ENCODE measurements at places on chromosomes 7 and 10.
A peak's percentile ranks its signal among the peaks of the same experiment; 100 is the strongest.

DNA sequence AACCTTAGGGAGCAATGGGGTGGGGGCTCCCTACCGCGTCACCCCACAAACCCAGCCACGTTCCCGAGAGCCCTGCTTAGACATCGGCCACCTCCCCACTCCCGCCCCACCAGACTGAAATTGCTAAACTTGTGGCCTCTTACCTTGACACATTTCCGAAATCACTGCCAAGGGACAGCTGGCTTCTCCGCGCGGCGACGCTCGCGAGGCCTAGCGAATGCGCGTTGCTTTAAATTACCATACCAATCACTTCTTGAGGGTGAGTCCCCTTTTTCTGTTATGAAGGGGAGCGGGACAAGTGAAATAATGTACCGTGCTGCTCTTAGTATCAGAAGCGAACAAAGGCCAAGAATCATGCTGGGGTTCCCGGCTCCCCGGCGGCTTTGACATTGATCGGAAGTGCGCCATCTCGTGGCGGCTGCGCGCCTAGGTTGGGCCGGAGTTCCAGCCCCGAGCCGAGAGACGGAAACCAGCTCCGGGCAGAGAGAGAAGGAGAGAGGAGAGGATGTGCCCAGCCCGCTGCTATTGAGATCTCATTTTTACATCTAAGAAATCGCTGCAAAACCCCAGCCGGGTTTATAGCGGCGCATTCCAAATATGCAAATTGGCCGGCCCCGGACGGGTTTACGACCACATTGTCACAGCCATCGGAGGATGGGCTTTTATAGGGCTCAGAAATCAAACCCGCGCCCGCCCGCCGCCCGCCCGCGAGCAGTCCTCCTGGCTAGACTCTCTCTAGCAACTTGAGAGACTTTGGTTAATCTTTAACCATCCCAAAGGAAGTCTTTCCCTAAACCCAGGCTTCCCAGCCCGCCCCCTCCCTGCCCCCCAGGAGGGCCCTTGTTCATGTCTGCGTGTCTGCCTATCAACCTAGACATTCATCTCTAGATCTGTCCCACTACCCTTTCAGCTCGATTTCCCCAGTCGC lies 5.3 kb downstream of the HOXA11 start:
- DNase-seq: peak; percentile 26

DNA sequence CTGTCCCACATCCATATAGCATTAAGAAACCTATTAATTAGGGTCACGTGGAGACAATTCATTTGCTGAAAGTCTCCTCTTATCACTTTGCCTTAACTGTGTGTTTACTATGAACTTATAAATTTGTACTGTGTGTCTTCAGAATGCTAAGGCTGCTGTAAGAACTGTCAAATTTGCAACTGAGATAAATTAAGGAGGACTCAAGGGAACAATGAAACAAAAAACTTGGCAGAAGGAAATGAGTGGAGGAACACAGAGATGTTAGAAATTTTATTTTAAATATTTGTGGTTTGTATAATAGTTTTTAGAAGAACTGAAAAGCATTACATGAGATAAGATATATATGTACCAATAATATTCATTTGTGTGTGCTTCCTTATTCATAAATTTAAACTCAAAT lies 1005.3 kb upstream of the SORCS1 start:
- DNase-seq: no peak

DNA sequence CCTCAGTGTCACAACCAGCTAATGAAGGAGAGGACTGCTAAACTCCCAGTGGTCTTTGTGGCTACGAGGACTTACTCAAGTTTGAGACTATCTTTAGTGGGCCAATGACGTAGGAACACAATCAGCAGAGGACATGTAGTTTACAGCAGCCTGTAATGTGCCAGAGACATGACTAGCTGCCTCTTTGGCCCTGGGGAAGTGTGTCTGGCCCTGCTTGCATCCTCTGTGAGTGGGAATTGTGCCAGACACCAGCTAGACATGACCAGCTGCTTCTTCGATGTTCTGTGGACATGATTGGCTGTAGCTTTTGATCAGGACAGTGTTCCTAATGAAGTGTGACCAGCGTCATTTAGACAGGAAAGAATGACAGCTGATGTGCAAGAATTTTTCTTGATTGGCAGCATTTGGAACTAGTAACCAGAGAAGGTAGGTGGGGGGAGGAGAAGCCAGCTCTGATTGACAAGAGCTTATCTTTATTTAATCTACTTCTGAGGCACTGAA lies 141.7 kb downstream of the AUTS2 start:
- no peak for DNase-seq

DNA sequence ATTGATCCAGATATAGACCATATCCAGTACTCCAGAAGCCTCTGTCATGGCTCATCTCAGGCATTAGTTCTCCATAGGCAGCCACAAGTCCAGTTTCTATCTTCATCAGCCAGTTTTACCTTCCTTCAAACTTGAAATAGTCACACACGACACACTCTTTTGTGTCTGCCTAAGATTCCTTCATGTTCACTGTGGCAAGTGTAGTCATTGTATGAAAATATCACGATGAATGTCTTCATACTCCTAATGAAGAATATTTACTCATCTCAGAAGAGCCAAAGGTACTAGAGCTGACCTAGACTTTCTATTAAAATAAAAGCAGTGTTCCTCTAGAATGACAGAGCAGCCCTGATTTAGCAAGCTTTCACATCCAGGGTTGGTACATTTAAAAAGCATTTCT lies 230.7 kb downstream of the SNX13 start:
- DNase-seq: no peak

GRCh38 chr7:143372070-143372469 lies 9.1 kb upstream of the ZYX start:
- no peak for DNase-seq

- no peak for DNase-seq
These were observed 161.8 kb upstream of the CACNA2D1 start for GRCh38 chr7:82605247-82605864.

DNA sequence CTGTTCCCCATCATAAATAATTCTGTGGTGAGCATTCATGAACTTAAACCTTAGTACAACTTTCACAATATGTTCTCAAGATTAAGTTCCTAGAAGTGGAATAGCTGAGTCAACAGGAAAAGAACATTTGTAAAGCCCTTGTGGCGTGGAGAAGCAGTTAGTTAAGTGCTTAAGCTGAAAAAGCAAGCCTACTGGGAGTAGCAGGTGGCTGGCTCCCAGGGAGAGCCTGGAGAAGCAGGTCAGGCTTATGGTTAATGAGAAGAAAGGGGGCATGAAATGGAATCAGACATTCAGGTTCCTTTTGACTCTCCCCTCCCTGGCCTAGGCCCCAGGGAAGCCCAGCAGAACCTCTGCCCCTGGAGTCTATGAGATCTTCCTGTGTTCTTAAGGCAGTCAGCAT lies 35.3 kb downstream of the VSTM4 start:
- no peak for DNase-seq

GRCh38 chr10:132586739-132587138 lies 49.2 kb downstream of the INPP5A start:
- no peak for DNase-seq

DNA sequence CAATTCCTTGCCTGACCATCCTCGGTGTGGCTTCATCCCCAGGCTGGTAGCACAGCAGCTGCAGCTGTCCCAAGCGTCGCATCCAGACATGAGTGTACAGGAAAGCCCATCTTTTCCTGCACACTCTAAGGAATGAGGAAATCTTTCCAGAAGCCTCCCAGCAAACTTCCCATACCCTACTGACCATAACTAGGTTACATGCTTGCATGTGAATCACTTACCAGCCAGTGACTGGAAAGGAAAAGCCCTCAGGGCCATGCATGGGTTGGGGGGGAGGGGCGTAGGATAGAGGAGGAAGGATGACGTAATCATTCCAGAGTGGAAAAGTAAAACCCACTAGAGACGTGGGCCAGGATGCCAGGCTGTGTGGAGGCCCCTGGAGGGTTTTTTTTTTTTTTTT lies 18.9 kb upstream of the ZNF212 start:
- DNase-seq: no peak

GRCh38 chr10:61166065-61166464 lies 222.1 kb upstream of the RHOBTB1 start:
- DNase-seq: no peak

GRCh38 chr10:12308057-12308456 lies 41.3 kb upstream of the CAMK1D start:
- no peak for DNase-seq

DNA sequence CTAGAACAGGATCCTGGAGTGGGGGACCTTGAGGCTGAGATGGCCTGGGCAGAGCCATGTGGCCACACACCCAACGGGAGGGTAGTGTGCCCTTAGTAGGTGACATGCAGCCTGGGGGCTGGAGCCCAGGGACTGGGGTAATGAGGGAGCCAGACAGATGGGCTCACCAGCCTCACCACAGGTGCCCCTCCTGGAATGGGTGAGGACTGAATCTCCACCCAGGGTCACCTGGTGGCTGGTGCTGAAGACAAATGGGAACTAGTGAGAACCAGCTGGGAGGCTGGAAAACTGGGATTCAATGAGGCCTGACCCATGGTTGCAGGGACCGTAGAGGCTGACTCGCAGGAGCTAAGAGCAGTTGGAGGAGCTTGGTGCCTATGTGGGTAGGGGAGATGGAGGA lies 6.1 kb downstream of the ZP3 start:
- DNase-seq: no peak

DNA sequence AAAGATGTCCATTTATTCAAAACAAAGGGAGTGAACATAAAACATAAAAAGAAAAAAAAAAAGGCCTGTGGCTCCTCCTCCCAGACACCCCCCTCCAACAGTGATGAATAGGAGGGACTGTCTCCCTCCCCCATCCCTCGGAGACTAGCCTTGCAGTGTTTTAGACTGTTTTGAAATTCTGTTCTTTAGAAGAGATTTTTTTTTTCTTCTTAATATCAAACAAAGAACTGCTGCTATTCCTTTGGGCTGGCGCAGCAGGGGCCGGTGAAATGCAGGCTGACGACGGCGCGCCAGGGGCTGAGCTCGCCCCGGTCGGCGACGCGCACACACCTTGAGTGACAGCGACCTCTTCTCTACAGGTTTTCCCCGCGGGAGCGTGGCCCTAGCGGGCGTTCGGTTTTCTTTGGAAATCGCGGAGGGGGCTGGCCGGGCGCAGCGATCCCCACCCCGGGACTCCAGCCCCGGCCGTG lies at the start of gene LANCL2:
TSS of gene LANCL2 (plus strand) at position 133 of the 470 bp plus-strand sequence. CDS start 689 bp downstream, outside the sequence.
- DNase-seq: peak; percentile 5

DNA sequence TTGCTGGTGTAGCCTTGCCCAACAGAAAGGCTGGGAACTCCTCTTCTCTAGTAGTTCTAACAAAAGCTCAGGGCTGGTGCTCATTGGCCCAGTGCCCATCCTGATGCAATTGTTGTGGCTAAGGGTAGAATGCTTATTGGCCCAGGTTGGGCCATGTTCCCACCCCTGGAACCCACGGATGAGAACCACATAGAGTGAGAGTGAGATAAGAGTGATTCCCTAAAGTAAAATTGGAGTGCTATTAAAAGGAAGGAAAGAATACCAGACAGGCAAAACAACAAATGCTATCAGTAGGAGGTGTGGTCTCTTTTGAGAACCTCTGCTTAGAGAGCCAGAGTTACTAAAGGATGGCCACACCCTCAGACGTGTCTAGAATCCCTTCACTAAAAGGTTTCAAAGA lies 49.2 kb downstream of the LGI1 start:
- no peak for DNase-seq

GRCh38 chr10:116521424-116522290 lies 24.1 kb upstream of the PNLIP start:
- no peak for DNase-seq

DNA sequence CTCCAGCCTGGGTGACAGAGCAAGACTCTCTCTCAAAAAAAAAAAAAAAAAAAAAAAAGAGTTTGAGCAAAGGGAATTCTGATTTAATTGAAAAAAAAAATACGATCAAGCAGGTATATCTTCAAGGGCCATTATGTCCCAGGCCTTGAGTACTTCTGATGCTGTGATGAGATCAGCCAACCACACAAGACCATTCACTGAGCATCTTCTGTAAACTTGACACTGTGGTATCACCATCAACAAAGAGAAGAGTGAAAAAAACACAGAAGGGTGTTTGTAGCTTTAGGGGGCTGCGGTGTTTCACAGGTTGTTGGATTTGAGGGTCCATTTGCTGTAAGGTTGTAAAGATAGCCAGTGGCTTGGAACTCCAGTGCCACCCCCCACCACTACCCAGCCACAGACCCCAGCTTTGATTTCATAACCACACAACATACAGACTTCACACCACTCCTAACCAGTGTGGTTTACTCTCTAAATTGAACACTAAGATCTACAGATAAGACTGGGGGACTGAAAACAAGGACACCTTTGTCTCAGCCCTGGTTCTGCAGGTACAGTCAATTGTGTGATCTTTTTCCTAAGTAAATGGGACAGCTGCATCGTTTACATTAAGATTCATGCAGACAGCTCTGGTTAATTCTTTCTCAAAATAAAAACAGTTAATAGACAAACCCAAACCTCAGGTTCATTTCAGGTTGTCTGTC lies 66.4 kb downstream of the CDC123 start:
- DNase-seq: no peak

DNA sequence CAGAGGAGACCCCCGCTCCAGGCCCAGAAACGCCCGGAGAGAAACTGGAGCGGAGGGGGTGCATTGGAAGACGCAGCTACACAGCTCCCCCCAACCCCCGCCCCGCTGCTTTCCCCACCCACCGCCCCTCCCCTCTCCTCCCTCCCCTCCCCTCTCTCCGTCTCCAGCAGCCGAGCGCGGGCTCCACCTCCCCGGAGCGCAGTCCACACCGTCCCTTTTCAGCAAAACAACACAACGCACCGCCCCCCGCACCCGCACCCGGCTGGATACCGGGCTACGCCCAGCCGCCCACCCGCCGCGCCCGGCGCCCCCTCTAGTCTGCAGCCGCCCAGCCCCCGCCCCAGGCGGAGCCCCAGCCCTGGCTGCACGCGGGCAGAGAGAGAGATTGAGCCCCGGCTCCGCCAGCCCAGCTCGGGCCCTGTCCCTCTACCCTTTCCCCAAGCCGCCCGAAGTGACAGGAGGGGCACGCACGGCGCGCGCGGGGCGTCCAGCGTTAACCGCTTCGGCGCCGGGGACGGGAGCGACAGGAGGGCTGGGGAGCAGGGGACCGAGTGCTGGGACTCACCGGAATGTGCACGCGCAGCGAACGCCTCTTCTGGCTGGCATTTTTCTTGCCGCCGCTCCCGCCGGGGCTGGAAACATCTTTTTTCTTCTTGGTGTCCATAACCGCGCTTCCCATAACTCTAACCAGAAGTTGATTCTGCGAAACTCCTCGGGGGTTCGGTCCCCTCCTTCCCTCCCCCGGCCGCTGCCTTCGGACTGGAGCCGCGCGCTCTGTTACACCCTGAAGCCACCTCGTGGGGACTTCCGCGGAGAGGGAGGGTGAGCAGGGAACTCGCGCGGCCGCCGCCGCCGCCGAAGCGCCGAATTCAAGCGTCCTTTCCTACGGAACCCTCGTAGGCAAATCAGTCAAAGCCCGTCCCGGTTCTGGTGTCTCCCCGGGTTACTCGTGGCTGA lies 695 bp downstream of the PRKAG2 start:
- peak; percentile 40 for DNase-seq

DNA sequence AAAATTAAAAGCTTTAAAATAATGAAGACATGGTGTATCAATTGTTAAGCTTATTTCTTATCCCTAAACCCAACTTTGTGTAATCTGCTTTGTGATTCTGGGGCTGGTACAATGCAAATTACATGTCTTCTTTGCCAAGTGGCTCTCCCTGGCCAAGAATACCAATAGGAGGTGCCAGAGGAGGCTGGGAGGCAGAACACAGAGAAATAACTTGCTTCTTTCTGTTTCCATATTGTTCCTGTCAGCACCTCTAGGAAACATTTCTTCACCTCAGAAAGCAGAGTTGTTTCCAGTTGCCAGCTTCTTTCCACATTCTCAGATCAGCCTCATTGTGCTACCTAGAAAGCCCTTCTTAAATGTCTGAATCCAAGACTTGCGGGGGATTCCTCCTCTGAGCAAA lies 174.4 kb downstream of the MDFIC start:
- no peak for DNase-seq

Data from stimulated activated CD4-positive, alpha-beta T cell treated with anti-CD3 and anti-CD28 coated beads, Interleukin-1b, Interleukin-23, amount 100 ng/mL, for 1 hour (primary cell).